ENCODE measurements at places on chromosomes 5 and 9. TPM values are rescaled to one million over a fixed set of nuclear protein-coding genes. Genes with fewer than 3 reads are reported as not detected.

DNA sequence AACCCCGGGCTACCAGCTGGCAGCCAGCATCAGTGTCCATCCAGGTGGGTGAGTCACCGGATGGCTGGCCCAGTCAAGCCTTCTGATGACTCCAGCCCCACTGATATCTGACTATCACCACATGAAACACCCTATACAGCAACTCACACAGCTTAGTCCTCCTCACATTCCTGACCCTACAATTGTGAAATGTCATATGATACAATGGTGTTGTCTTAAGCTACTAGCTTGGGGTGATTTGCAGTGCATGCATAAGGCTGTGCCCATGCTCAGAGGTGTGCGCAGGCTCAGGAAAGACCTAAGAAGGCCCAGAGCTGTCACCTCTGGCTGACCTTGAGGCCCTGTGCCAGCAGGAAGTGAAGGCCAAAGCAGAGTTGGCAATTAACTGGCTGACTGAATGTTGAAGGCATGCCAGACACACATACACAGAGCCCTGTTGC lies 21.5 kb upstream of the SEMA4D start:
- no peak for DNase-seq

TRAF2 gene
- total RNA-seq: 7.9 TPM

GRCh38 chr5:68230285-68230684 lies 14.7 kb downstream of the PIK3R1 start:
- no peak for DNase-seq

GRCh38 chr5:173869316-173869715 lies 18.8 kb upstream of the CPEB4 start:
- no peak for DNase-seq

DNA sequence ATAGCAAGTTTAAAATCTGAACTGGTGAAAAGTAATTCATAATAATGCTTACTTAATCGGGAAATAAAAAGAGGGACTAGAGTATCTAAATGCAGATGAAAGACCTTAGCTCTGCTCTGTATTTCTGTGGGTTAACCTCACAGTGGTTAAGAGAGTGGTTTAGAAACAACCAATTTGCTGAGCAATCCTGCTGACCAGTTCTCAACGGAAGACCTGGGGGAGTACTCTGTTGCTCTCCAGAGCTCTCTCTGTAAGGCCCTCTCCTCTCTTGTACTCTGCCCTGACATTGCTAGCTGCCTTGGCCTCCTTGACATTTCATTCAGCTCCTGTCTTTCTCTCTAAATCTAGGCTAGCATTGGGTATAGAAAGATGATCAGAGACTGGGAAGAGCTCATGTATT lies 1186.6 kb upstream of the SEMA6A start:
- no peak for DNase-seq

GMCL2 gene
- total RNA-seq: 0.16 TPM

DNA sequence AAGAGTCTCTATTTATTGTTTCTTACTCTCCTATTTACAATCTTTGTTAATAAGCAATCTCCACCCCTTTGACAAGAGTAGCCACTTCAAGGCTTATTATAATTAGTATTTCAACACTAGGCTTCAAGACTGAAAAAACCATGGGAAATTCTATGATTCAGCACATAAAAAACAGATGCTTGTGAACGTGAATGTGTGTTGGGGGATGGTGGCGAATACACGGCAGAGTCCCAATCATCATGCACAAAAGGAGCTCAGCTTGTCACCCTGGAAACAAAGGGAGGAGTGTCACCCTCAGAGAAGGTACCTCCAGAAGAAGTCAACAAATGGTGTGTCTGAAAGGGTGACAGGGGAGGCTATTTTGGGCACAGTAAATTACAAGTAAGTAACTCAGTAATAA lies 157.2 kb upstream of the RETREG1 start:
- no peak for DNase-seq

GRCh38 chr9:130039528-130040147 lies 3.4 kb downstream of the FNBP1 start:
- no peak for DNase-seq

GRCh38 chr5:116861666-116862065 lies 287.0 kb upstream of the SEMA6A start:
- DNase-seq: no peak

DNA sequence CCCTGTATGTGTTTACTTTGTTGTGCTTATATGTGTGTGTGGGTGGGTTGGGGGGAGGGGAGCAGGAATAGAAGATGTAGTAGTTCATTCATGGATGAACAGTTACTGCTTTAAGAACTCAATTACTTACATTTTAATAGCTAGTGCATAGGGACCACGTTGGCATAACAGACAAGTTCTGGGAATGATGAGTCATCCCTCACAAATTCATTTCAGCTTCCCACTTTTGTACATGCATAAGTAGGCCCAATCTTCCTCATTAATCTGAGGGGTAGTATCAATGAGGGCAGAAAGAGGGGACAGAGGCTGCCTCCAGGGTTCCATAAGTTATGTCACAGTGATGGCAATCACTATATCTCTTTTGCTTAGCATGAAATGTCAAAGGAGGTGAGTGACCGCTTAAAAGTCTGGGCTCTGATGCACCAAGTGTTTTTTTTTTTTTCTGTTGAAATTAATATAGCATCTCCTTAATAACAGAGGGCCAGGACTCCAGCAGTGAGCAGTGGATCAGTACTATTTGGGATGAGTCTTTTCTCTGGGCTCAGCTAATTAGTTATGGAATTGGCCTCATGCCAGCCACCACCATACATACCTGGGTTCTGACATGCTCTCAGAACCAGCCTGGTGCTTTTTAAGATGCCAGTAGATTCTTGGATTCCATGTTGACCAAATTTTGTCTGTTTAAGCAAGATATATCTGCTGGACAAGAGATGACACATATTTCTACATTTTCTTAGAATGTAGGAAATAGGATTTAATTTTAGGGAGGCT lies 37.1 kb downstream of the PRDM6 start:
- DNase-seq: no peak

- DNase-seq: no peak
These were observed 85.2 kb downstream of the CYFIP2 start for GRCh38 chr5:157350939-157351801.

DNA sequence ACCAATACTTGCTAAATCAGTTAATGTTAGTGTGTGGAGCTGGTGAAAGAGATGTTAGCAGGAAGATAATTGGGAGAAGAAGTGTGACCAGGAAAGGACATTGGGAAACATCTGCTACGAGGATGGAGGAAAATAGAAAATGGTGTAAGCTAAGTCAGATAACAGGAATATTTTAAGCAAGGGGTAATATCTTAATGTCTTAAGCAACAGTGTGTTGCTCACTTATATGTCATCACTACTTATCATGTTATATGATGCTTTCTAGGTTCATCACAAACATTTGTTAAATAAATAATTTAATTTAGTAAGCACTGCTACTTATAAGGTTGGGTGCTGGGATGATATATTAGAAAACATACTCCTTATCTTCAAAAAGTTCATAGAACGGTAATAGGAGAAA lies 326.1 kb downstream of the EDIL3 start:
- no peak for DNase-seq

TTC33 gene
- 38.4 TPM for total RNA-seq

- no peak for DNase-seq
These were observed 200.4 kb downstream of the FBXL7 start for GRCh38 chr5:15700373-15700772.
